ENCODE measurements at places on chromosomes 2 and 18.
A peak's percentile ranks its signal among the peaks of the same experiment; 100 is the strongest.

- DNase-seq, result no peak
Observed at GRCh38 chr2:72579591-72580180, 246.1 kb downstream of the EXOC6B start.

DNA sequence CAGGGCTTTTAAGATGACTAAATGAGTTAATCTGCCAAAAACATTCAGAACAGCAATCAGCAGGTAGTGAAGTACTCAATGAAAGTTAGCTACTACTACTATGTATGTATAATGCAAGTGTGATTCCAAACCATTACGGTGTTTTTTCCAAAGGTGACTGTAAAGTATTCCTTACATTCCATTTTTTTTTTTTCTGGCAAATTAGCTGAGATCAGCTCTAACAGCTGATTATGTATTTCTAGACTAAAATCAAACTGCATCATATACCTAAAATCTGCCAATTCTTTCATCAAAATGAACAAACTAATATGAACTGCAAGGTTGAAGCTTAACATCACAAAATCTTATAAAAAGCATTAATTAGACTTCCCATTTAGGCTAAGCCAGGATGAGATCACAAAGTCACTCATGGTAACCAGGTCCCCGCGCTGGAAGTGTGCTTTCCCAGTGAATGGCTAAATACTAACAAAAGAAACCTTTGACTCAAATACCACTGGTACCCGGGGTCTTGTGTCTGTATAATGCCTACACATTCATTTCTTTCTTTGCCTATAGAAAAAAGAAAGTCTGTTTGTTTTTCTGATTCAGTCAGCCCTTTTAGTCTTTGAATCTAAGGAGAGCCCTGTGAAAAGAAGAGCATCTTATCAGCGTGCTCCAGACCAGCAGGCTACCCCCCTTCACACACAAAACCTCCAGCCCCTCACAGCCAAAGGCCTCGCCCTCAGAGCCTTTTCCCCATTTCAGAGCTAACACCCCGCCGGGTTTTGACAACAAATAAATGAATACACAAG, 88.3 kb downstream of the RBMS1 start:
- no peak for DNase-seq

GRCh38 chr2:191995285-191995684, 148.4 kb upstream of the CAVIN2 start:
- DNase-seq, result no peak

GRCh38 chr2:68366083-68366560, 1.0 kb downstream of the PLEK start:
- no peak for DNase-seq

DNA sequence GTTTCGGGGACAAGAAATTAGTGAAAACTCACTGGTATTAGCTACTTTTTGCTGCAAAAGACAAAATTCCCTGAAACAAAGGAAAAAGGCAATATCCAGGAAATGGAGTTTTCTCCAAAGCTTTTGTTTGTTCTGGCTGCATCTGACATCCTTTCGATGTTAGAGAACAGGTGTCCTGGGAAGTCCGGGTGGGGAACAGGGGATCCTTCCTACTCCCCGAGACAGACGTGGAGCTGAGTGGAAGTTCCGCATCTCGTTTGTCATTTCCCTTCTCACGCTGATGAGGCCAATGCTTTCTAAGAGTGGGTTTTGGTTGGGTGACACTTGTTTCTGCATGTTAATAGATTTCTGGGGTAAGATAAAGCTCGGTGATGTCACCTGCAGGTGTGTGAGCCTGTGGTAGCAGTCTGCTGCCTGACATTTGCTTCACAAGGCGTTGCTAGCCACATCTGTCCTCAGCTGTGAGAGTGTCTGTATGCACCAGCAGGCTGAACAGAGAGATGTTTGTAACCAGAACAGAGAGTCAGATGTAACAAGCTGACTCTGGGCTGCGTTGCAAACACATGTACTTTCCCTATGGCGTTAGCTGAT, 125.9 kb downstream of the ACOXL start:
- peak; percentile 59 for DNase-seq

Measured in stimulated activated CD4-positive, alpha-beta T cell treated with anti-CD3 and anti-CD28 coated beads, Interleukin-2, amount 100 ng/mL, for 24 hours (primary cell).